ENCODE measurements at places on chromosomes 4 and X. TPM values are rescaled to one million over a fixed set of nuclear protein-coding genes. Genes with fewer than 3 reads are reported as not detected.

- peak; percentile 3 for DNase-seq
- no peaks in the 10 kb centered on the region for H3K27me3 ChIP-seq
- no peaks in the 10 kb centered on the region for H3K36me3 ChIP-seq
- H3K4me1 ChIP-seq, result peaks cover 6% of the 10 kb centered on the region
- H3K27ac ChIP-seq, result no peak overlapping the region
- no peak overlapping the region for H3K4me3 ChIP-seq
These were observed 278.0 kb downstream of the FBXO8 start for GRCh38 chr4:174005422-174005821.

LRBA gene
- 49.0 TPM for total RNA-seq

DNA sequence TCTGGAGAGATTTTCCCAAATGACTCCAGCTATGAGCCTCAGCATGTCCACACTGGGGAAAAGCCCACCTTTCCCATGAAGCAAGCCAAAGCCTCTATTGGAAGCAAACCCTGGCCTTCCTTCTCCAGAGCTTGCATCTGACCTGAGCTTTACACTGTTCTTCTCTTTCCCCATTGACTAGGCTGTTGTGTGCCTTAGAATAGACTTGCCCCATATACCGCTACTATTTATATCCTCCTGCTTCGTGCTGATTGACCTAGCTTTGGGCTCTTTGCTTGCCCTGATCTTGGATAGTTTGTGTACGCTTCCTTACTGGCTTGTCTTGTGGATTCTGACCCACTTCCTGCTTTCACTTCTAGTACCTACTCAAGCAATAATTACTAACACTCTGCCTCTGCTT lies 30.9 kb downstream of the FAM9B start:
- H3K36me3 ChIP-seq, result no peaks in the 10 kb centered on the region
- no peak overlapping the region for H3K27ac ChIP-seq
- no peaks in the 10 kb centered on the region for H3K27me3 ChIP-seq
- H3K4me3 ChIP-seq, result no peak overlapping the region
- no peak for DNase-seq

BGN gene
- not detected for total RNA-seq

DNA sequence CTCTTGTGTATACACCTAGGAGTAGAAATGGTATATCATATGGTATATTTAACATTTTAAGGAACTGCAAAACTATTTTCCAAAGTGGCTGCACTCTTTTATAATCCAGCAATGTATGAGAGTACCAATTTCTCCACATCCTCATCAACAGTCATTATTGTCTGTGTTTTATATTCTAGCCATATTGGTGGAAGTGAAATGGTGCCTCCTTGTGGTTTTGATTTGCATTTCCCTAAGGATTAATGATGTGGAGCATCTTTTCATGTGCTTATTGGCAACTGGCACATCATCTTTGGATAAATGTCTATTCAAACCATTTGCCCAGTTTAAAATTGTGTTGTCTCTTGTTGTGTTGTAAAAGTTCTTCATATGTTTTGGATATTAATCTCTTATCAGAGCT lies 9.6 kb downstream of the BMP15 start:
- no peak overlapping the region for H3K27ac ChIP-seq
- DNase-seq, result peak; percentile 10
- H3K27me3 ChIP-seq, result peaks cover 12% of the 10 kb centered on the region
- no peak overlapping the region for H3K4me3 ChIP-seq

LINC00632 gene
- not detected for total RNA-seq

GRCh38 chrX:101749436-101749835 lies 89.8 kb upstream of the ARMCX2 start:
- H3K27me3 ChIP-seq, result no peaks in the 10 kb centered on the region
- H3K27ac ChIP-seq, result no peak overlapping the region
- DNase-seq, result no peak
- no peaks in the 10 kb centered on the region for H3K36me3 ChIP-seq

- H3K4me3 ChIP-seq, result no peak overlapping the region
- no peak for DNase-seq
- no peaks in the 10 kb centered on the region for H3K27me3 ChIP-seq
- H3K36me3 ChIP-seq, result no peaks in the 10 kb centered on the region
- H3K27ac ChIP-seq, result no peak overlapping the region
- no peaks in the 10 kb centered on the region for H3K4me1 ChIP-seq
These were observed 74.3 kb upstream of the GUCY1A1 start for GRCh38 chr4:155592179-155592937.

HTRA3 gene
- total RNA-seq, result not detected

DNA sequence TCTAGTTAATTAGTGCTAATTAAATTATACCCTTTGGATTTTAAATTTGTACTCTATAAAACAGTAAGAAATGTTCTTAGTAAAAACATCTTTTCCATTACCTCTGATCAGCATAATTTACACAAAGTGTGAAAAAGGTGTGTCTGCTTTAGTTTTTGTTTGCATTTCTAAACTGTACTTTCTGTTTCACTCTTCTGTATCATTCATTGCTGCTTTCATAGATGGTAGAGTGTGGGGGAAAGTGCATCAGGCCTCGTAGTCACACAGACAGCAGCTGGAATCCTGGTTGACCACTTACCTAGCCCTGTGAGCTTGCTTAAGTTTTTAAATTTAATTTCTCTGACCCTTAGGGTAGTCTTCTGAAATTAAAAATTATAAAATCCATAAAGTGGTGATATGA lies 275.4 kb upstream of the PITX2 start:
- H3K4me1 ChIP-seq, result peaks cover 13% of the 10 kb centered on the region
- no peak for DNase-seq
- no peak overlapping the region for H3K4me3 ChIP-seq
- H3K36me3 ChIP-seq, result no peaks in the 10 kb centered on the region
- H3K27ac ChIP-seq, result no peak overlapping the region

SSX4 gene
- total RNA-seq, result not detected

- no peak overlapping the region for H3K4me3 ChIP-seq
- H3K27ac ChIP-seq, result no peak overlapping the region
- peaks cover 3% of the 10 kb centered on the region for H3K36me3 ChIP-seq
- peaks cover 22% of the 10 kb centered on the region for H3K4me1 ChIP-seq
These were observed 87.4 kb upstream of the SLC7A11 start for GRCh38 chr4:138329506-138330070.

PCYT1B gene
- 0.09 TPM for total RNA-seq

DNA sequence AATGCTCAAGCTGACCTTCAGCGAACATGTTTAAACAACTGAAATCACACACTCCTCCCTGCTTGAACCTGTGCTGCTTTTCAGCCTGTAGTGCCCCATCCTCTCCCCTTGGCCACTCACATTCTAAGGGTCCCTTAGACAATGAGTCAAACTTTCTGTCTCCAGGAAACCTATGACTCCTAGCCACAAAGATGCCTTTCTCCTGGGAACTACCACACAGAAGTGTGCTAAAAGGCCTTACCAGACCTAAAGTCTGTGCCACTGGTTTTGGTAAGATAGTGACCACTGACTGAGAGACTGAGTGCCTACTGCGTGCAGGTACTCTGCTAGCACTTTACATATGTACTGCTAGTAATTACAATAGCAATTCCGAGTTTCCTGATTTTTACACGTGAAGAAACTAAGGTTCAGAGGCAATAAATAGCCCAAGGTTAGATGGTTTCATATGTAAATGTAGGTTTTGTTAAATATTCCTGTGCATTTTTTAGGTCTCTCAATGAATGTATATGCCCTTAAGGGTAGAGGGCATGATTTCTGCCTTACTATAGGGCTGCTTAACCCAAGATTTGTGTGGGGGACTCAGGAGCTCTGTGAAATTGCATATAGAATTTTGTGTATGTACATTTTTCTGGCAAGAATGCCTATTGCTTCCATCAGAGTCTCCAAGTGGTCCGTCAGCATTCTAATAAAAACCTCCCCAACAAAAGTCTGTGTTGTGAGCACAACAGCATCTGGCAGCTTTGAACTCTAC lies 71.1 kb downstream of the NSG1 start:
- H3K36me3 ChIP-seq, result no peaks in the 10 kb centered on the region
- no peak overlapping the region for H3K27ac ChIP-seq
- H3K4me1 ChIP-seq, result no peaks in the 10 kb centered on the region
- H3K4me3 ChIP-seq, result no peak overlapping the region

- H3K27ac ChIP-seq, result no peak overlapping the region
- peaks cover 14% of the 10 kb centered on the region for H3K36me3 ChIP-seq
- no peak overlapping the region for H3K4me3 ChIP-seq
- DNase-seq, result peak; percentile 89
These were observed 27.2 kb downstream of the TACC3 start for GRCh38 chr4:1748465-1748995.

- no peak for DNase-seq
- H3K36me3 ChIP-seq, result no peaks in the 10 kb centered on the region
- H3K4me3 ChIP-seq, result no peak overlapping the region
- no peaks in the 10 kb centered on the region for H3K4me1 ChIP-seq
These were observed 15.7 kb upstream of the UFSP2 start for GRCh38 chr4:185441479-185441878.

NALF2 gene
- 6.3 TPM for total RNA-seq

FGF5 gene
- 0.50 TPM for total RNA-seq

DNA sequence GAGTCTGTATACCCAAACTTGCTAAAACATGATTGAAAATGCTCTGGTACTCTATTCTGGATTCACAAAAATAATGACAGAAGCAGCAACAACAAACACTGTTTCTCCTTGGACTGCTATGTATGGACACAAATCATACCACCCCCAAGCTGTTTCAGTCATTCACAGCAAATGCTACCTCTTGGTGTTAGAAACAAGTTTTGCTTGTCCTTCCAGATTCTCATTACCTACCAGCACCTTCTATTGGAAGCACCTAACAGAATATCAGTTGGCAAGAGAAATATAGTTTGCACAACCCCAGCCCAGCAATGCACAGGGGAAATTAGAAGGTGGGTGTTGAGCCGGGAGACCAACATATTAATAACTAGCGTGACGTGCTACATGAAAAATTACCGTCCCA lies 1950.9 kb downstream of the C4orf33 start:
- no peak overlapping the region for H3K27ac ChIP-seq
- DNase-seq, result no peak
- no peaks in the 10 kb centered on the region for H3K4me1 ChIP-seq
- no peaks in the 10 kb centered on the region for H3K27me3 ChIP-seq
- H3K36me3 ChIP-seq, result no peaks in the 10 kb centered on the region
- no peak overlapping the region for H3K4me3 ChIP-seq

MSX1 gene
- 1.6 TPM for total RNA-seq

DNA sequence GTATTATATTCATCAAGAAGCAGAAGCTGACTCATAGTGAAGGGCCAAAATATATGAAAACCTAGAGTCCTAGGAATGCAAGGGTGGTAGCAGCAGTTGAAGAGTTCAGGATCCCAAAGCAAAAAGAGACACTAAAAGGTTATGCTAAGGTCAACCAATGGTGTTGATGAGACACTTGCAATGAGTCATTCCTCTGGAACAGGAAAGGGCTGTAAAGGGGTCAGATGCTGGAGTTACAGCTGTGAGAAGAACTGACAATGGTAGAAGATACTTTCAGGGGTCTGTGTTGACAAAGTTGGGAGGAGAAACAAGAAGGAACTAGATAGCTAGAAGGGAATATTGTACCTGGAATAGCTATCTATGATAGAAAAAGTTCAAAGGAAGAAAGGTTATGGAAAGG lies 47.5 kb downstream of the ZGRF1 start:
- H3K4me1 ChIP-seq, result peaks cover 8% of the 10 kb centered on the region
- H3K27me3 ChIP-seq, result no peaks in the 10 kb centered on the region
- DNase-seq, result no peak
- H3K27ac ChIP-seq, result no peak overlapping the region
- no peaks in the 10 kb centered on the region for H3K36me3 ChIP-seq

F8 gene
- 1.6 TPM for total RNA-seq

Data from Calu3 (cell line).